ENCODE measurements at places on chromosomes 7 and 10.
A peak's percentile ranks its signal among the peaks of the same experiment; 100 is the strongest.

GRCh38 chr7:98992076-98992475, 113.7 kb downstream of the TRRAP start:
- DNase-seq: no peak

- DNase-seq: peak; percentile 26
Observed at GRCh38 chr7:93921607-93922566, at the start of gene GNG11. Gene GNG11, plus strand, starts transcription at chr7:93921735. Its CDS starts 403 bp downstream, at chr7:93922138.

- DNase-seq: peak; percentile 15
Observed at GRCh38 chr10:93495654-93496321, 624 bp upstream of the CEP55 start.

DNA sequence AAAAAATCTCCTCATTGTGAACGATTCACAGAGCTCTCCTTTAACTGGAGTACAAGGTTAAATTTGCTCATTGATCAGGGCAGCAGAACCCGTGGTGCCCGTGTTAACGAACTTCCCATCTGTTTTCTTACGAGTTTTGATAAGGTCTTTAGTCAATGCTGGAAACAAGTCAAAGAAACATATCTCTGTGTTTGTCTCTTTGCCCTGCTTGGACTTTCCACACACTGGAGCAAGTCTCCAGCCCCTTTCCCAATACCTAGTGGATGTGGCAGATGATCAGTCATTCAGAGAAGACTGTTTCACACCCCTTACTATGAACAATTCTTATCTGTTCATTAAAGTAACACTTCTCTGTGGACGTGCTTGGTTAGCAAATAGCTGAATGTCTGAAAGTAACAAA, 121.3 kb downstream of the ARID5B start:
- peak; percentile 74 for DNase-seq

- no peak for DNase-seq
Observed at GRCh38 chr10:29619241-29619669, 15.5 kb downstream of the SVIL start.

Data from activated CD4-positive, alpha-beta T cell treated with anti-CD3 and anti-CD28 coated beads, Interleukin-2, amount 50 U/mL, for 16 hours (primary cell).